ENCODE measurements at places on chromosomes 12 and 14. TPM values are rescaled to one million over a fixed set of nuclear protein-coding genes. Genes with fewer than 3 reads are reported as not detected.

- DNase-seq, result no peak
Measured at GRCh38 chr14:90409209-90409730, 12.4 kb downstream of the CALM1 start.

- DNase-seq, result no peak
Measured at GRCh38 chr12:50248883-50249282, 34.4 kb downstream of the LIMA1 start.

DNA sequence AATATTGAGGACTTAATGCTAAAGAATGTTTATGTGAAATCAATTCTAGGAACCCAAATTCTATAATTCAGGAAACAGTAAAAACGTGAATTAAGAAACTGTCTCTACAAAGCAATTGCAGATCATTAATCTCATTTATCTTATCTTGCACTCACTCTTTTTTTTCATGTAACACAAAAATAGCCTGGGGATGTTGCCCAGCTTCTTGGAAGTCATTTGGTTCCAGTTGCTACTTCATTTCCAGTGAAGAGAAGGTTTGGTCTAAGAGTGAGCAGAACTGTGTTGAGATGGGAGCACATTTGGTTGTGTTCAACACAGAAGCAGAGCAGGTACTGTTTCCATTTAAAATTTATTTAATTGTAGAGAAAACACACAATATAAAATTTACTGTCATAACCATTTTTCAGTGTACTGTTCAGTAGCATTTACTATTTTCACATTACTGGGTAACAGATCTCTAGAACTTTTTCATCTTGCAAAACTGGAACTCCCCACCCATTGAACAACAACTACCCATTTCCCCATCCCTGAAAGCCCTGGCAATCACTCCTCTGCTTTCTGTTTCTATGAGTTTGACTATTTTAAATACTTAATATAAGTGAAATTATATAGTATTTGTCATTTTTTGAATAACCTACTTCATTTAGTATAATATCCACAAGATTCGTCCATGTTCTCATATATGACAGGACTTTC is 9.7 kb downstream of the CLEC6A start:
- no peak for DNase-seq

KRT77 gene
- total RNA-seq, result not detected

NTN4 gene
- total RNA-seq, result not detected
